Occipital lobe (tissue), 3 donors: ENCODE measurements at places on chromosomes 1 and 21. TPM values are rescaled to one million over a fixed set of nuclear protein-coding genes. Genes with fewer than 3 reads are reported as not detected.

DNA sequence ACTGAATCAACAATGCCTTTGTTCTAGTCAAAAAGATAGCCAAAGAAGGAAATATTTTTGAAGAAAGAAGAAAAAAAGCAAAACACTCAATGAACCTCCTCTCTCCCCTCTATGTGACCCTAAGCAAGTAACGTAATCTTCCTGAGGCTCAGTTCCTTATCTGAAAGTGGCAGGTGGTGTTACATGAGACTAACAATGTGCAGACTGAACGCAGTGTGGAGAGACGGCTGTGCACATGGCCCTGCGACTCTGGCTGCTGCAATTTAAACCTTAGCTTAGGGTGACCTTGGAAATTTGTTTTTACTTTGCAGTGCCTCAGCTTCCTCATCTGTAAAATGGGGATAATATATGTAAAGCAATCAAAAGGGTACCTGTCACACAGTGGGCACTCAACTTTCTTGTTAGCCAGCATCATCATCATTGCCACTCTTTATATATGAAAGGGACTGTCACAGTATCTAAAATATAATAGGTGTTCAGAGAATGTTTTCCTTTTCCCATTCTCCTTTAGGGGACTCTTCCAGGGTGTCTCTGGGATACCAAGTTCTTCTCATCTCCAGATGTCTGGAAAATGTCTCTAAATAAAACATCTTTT is 100.1 kb upstream of the JUN start:
- DNase-seq, result no peak

- DNase-seq, result no peak
Measured at GRCh38 chr1:4696161-4696745, 41.8 kb downstream of the AJAP1 start.

The HRNR gene
- not detected for total RNA-seq

DNA sequence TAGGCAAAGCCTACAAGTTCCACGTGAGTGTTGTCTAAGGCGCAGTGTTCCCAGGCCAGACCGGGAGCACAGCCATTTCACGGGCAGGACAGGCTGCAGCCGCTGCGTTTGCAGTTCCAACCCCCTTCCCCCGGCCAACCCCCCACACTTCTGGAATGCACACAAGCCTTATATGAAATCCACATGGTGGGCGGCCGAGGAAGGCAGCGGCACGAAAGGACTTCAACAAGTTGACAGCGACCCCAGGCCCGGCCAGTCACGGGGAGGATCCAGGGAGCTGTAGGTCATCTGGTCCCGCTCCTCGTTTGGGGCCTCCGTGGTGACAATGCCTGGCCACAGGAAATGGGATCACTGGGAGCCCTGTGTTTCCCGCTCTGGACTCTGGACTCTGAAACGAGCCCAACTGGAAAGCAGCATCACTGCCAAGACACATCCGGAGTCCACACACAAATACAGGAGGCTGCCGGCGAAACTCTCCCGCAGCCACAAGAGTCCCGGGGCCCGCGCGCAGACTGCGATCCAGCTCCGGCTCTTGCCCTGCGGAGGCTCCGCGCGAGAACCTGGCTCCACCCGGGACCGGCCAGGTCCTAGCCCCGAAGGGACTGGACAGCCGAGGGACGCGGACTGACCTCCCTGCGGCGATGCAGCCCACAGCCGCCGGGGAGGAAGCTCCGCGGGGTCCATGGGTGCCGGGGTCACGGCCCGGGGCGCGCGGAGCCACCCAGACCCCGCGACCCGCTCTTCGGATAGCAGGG is 794 bp downstream of the NID1 start:
- DNase-seq, result no peak

DNA sequence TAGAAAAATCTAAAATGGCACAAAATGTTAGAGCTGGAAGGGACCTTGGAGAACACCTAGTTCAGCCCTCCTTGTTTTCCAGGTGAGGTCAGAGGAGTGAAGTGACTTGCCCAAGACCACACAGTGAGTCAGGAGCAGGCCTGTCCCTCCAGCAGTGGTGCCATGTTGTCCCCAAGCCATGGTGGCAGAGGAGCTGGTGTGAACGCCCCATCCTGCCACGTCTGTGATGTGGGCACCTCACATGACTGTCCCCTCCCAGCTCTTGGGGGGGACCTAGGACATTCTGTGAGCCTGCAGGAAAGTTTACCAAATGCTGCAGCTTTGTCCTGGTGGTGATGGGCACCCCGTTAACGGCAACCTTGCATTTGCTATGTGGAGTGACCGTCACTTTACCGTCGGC is 66.2 kb downstream of the SCCPDH start:
- no peak for DNase-seq

DNA sequence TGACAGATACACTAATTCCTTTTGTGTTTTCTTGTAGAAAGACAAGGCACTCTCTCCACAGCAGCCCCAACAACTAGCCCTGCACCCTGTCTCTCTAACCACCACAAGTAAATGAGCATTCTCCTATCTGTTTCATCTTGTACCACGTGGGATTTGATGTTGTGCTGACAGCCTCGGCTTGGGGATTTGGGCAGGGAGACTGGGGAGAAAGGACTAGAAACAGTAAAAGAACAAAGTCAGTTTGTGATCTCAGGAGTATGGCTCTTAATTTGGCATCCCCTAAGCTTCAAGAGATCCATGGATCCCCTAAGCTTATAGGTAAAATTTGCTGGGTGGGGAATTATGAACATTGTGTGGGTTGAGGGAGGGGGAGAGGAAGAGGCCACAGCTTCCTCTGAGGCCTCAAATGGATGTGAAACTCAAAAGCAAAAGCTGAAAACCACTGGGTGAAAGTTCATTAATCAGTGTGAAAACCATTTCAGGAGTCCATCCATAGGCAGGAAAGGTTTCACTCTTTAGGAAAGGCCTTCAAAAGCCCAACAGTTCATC is 3.1 kb downstream of the C1orf162 start:
- no peak for DNase-seq

DNA sequence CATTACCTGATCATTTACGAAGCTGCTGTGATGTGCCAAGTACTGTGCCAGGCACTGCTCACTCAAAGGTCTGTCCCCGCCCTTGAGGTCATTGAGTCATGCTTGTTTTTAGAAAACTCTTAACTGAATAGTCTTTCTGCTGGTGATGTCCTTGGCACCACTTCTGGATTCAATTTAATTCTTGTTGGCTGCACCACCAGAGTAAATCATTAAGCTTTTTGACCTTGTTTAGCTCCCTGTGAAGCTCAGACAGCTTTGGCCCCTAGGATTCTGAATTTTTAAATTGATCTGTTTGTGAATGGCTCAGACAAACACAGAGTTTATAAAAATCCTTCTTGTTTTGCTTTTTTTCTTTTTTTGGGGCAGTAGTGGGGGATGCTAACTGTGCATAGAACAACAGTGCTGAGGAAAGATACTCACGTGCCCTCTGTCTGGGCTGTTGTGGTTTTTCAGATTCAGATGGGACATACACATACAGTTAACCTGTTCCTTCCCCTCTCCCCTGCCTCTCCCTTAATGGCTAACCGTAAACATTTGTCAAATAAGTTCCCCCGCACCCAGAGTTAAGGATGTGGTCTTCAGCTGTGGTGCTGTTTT is 67.6 kb downstream of the MTR start:
- DNase-seq, result no peak

The OR6N1 gene
- not detected for total RNA-seq

The C1QTNF12 gene
- not detected for total RNA-seq

The ARMH1 gene
- 2.8 TPM for total RNA-seq

DNA sequence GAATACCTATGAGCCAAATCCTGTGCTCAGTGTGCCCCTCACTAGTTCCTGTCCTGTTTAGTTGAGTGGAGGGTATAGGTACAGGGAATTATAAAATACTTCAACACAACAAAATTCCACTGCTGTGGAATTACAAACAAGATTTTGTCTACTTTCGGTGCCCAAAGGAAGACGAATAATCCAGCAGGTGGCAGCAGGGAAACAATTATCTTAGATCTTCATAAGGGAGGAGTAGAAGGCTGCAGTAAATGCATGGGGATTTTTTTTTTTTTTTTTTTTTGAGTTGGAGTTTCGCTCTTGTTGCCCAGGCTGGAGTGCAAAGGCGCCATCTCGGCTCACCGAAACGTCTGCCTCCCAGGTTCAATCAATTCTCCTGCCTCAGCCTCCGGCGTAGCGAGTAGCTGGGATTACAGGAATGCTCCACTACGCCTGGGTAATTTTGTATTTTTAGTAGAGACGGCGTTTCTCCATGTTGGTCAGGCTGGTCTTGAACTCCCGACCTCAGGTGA is 2.0 kb upstream of the PIP5K1A start:
- peak; percentile 9 for DNase-seq

The LORICRIN gene
- total RNA-seq, result not detected

The CEP104 gene
- total RNA-seq, result 16.7 TPM

The ADAM30 gene
- total RNA-seq, result not detected

DNA sequence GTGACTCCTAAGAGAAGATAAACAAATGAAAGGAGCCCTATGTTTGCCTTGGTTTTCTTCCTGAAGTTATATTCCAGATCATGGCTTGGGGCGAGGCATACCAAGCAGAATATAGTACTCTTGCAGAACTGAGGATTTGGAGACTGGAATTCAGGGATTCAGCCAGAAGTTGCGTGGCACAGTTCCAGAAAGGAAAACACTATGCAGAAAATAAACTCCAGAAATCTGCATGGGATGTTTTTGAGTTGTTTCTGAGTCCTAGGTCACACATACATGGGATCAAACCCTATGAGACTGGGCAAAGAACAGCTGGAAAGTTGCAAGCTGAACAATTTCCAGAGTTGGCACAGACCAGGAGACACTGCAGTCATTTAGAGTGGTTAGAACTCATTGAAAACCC is 42.9 kb upstream of the IFFO2 start:
- DNase-seq, result no peak

GRCh38 chr1:111468717-111469100 is 5.1 kb upstream of the C1orf162 start:
- DNase-seq, result no peak

GRCh38 chr1:43531107-43531905 is 623 bp downstream of the PTPRF start:
- no peak for DNase-seq

GRCh38 chr1:219670426-219671149 is 57.7 kb upstream of the ZC3H11B start:
- DNase-seq, result no peak

- DNase-seq, result no peak
Measured at GRCh38 chr1:37537378-37537777, 16.7 kb downstream of the SNIP1 start.

The NGF gene
- 0.78 TPM for total RNA-seq

DNA sequence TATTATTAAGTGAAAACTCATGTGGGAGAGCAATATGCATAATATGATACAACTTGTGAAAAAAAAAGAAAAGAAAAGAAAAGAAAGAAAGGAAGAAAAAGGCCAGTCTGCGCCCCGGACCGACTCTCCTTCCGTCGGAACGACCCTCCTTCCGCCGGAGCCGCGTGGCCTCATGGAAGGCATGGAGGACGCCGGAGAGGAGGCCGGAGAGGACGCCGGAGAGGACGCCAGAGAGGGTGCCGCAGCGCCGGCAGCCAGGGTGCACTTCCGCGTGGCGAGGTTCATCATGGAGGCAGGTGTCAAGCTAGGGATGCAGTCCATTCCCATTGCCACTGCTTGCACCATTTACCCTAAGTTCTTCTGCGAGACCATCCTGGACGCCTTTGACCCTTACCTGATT is 185.9 kb downstream of the NR5A2 start:
- no peak for DNase-seq

- no peak for DNase-seq
Measured at GRCh38 chr1:6000444-6001288, 8.4 kb upstream of the NPHP4 start.

DNA sequence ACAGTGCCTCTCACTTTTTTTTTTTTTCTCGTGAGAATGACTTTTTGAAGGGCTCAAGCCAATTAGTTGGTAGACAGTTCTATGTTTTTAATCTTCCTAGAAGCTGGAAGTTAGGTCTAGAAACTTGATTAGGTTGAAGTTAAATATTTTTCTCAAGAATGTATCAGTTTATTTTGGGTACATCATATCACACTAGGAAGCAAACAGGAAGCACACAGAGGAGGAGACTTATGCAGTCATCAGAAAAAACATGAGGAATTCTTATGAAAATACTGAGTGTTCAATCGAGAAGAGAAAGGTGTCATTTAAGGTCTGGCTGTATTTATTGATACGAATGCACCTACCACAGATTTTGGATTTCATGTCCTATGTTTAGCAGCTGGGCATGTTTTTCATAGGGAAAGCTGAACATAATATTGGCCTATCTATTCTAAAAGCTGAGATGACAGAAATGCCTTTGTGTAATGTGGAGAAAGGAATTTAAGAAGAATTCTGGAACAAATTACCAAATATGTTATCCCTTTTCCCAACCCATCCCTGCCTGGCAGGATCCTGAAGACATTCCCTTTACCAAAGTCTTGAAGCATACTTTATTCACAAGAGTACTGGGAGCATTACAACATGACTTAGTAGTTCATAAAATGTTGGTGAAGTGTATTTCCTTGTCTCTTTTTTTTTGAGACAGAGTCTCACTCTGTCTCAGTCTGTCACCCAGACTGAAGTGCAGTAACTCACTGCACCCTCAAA is 17.5 kb upstream of the ZFP69B start:
- no peak for DNase-seq

The GSTM1 gene
- total RNA-seq, result not detected

DNA sequence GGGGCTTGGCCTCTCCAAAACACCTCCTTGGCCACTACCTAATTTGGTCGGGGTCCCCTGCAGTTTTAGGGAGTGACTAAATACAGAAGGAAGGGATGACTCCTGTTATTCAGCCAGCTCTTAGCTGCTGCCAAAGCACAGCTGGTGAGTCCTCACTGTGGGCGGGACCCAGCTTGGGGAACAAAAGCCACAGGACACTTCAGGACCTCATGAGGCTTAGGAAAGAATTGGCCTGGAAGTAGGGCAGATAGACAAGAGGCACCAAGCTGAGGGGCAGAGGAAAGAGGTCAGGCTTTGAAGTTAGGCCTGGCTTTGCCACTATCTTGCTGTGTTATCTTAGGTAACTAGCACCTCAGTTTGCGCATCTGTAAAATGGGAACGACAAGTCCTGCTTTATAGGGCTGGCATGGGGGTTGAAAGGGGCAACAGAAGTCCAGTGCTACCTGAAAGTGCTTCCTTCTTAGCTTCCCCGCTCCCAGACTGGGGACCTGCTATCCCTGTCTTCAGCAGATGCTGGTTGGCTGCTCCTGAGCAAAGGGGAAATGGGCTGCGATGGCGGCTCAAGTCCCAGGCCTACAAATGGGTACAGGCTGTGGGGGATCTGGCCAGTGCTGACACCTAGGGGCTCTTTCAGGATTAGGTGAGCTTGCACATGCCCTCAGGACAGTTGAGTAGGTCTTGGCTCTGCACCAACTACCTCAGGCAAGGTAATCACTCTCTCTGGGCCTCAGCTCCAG is 15.7 kb downstream of the IFI6 start:
- no peak for DNase-seq

The LRRC42 gene
- 23.1 TPM for total RNA-seq
